ENCODE measurements at places on chromosomes 12 and 14.

GRCh38 chr12:5295151-5295550 is 136.8 kb upstream of the NTF3 start:
- no peak for DNase-seq

DNA sequence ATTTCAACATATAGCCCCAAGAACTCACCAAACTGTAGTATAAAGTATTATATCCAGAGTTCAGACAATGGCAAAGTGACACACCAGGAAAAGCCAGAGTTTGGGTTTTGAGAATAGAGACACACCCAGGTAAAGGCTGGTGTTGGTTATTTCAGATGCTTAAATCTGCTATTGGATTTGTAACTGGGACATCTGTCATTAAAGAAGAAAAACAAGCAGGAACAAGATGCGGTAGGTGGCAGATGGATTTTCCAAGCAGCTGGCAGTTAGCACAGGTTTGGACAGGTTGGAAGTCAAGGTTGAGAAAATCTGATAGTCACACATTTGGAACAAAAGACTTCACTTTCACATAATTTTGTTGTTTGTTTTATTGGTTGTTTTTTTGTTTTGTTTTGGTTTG is 14.4 kb upstream of the CDK17 start:
- no peak for DNase-seq

DNA sequence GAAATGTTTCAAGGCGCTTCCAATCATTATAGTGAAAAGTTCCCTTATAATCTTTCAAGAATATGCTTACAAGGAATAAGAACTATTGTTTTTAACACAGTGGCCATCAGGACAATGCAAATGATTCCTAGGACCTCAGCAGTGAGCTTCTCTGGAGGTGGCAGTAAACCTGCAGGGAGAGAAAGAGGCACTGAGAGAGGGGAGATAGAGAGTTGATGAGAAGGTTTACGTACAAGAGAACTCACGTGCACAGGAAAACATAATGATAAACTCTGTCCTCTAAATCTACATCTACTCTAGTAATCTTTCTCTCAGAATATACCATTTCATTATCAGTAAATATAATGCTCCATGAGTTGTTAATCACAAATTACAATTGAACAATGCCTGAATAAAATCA is 715 bp downstream of the KLRC4 start:
- DNase-seq = no peak

- DNase-seq = no peak
These were observed 137.5 kb downstream of the DYRK2 start for GRCh38 chr12:67786086-67786485.

- no peak for DNase-seq
These were observed 73.7 kb downstream of the ANKS1B start for GRCh38 chr12:99911081-99911480.

DNA sequence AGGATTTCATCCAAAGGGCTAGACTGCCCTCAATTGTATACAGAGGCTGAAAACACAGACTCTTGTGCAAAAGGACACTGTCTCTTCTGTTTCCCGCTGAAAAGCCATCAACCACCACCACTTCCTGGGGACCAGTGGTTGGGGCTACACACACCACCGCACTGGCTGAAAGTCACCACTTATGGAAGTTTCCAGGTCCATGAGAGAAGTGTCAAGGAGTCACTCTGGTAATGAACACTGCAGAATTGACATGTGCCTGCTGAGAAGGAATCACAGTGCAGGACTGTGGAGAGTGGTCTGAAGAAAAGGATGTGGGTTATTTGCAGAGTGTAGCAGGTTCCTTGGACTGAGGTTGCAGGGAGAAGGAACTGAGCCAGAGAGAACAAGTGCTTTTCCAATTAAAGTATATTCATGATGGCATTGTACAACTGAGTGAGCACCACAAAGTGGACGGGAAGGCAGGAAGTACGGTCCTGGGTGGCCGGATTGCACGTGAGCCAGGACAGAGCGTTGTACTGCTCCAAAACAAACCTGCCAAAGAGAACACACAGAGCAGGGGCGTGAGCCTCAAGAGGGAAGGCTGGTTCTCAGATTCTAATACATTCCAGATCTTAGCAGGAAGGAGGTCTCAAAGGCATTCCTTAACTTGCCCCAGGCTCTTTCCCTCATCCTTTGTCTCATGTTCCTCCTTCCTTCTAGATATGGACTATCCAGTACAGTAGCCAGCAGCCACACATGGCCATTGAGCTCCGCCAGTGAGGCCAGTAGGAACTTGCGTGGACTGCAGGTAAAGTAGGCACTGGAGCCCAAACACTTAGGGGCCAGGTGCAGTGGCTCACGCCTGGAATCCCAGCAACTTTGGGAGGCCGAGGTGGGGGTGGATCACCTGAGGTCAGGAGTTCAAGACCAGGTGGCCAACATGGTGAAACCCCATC is 316.4 kb downstream of the MED13L start:
- no peak for DNase-seq

DNA sequence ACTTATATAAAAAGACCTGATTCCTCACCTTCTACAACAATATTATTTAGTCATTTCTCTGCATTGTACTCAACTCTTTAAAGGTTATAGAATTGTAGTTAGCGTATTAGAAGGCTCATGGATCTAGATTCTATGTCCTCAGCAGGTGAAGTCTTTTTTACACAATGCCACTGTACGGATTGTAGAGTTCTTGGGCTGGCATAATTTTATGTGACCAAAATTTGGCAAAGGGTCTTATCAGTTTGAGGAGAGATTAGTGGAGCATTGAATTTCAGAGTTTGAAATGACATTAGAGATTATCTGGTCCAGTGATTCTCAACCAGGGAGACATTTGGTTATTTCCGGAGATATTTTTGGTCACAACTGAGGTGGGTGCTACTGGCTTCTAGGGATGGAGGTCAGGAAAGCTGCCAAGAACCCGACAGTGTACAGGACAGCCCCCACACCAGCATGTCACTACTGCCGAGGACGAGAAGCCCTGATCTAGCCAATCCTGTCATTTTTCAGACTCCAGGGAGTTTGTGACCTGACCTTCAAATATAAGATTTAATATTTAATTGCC is 63.9 kb downstream of the BICD1 start:
- DNase-seq = no peak

DNA sequence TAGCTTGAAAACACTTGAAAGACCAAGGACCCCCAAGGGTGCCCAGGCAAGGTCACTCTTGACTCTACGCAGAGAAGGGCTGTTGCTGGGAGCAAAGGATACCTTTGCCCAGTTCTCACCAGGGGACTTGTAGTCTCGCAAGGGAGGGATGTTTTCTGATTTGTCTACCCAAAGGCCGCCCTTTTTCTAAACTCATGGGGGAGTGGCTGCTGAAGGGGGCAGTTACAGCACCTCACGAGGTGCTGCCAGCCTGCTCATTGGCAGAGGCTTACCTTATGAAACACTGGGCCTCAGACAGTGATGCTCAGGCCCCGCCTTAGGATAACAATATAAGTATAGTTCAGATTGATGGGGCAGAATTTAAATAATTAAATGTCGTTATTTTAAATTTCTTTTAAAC is 107.0 kb downstream of the ETV6 start:
- DNase-seq = no peak

DNA sequence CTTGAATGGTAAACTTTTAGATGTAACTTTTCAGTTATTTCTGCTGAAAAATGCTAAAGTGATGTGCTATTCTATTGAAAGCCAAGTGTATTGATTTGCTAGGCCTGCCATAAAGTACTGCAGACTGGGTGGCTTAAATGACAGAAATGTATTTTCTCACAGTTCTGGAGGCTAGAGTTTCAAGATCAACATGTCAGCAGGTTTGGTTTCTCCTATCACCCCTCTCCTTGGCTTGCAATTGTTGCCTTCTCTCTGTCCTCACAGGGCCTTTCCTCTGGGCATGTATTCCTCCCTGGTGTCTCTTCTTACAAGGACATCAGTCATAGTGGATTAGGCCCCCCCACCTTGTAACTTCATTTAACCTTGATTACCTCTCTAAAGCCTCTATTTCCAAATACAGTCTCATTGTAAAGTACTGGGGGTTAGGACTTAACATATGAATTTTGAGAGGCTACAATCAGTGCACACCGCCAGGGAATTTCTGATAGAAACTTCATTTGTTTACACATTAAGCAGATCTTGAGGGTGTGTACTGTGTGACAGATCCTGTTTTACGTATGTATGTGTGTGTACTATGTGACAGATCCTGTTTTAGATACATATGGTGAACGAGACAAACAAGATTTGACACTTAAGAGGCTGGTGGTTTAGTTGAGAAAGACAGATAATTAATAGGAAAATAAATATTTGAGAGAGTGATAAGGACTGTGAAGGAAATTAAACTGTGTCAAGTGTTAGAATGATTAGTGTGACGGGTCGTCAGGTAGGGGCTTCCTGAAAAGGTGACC is 49.5 kb downstream of the ADIPOR2 start:
- no peak for DNase-seq

DNA sequence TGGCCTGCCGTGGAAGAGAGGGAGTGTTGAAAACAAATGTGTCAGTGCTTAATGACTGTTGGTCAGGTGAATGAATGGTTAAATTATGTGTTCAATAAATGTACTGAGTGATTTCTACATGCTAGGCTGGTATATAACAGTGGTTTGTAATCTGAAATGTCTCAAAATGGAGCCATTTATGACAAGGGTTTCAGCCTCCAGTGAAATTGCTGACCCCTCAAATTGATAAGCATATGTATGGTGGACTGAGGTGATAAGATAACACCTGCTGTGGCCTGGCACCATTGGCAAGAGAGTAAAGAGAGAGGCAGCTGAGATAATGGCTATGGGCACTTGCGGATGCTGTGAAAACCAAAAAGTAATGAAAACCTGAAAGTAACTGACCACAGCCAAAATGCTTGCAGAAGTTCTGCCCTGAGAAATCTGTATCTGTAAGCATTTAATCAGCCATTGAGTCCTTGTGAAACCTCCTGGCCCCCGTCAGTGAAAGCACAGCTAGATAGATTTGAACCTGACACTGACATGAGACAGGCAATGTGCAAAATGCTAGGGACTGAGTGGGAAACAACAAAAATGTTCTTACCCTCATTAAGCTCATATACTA is 1.4 kb upstream of the BCAT1 start:
- DNase-seq = no peak

DNA sequence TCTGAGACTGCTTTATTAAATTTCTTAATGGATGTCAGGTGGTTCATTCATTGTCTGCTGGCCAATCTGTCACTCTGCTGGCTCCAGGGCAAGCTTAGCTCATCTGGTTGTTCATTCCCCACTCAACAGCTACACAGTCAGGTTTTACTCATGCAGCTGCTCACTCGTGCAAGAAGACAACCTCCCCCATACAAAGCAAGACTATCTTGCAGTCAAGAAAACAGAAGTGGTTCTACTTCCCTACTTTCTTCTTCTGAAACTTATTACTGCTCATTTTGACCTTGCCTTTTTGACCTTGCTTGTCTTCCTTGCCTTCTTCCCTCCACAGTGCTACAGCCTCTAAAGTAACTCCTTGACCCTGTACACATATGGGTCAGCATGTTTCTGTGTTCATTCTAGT is 277.9 kb downstream of the SSPN start:
- no peak for DNase-seq

DNA sequence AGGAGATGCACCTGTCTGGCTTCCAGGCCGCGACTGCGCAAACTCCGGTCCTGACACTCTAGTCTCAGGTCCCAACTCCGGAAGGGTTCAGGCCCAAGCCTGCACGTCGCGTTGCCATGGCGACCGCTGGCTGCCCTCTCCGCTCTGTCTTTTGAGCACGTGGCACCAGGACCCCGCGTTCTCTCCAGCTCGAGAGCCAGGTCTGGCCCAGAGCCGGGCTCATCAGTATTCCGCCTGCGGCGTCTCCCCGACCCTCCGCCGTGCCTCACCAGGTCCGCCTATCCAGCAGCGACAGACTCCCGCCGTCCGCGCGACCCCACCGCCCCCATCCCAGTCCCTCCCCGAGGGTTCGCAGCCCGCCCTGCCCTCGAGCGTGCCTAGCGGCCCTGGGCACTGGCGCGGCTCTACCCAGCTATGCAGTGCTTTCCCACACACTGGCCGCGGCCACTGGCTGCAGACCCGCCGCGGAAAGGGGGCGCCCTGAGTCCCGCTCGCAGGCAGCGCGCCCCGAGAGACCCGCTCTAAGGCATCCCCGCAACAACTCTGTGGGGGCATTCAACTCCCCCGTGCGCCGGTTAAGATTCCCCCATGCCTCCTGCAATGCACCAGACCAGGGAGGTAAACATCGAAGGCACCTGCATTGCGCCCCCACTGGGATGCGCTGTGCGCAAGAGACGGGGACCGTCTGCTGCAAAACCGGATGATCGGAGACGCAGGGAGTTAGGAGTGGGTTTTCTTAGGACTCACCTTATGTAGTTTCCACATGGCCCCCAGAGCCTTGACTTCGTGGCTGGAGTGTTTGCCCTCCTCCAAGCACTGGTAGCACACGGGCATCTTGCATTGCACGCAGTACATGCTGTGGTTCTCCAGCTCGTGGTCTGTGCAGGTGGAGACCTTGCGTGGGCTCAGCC is 1.3 kb downstream of the TRIM9 start:
- no peak for DNase-seq

Measured in stimulated activated CD8-positive, alpha-beta memory T cell treated with anti-CD3 and anti-CD28 coated beads, Interleukin-7, amount 100 ng/mL, for 1 hour (primary cell).